GM12864 (cell line): ENCODE measurements at places on chromosomes 3 and 15.
A peak's percentile ranks its signal among the peaks of the same experiment; 100 is the strongest.

DNA sequence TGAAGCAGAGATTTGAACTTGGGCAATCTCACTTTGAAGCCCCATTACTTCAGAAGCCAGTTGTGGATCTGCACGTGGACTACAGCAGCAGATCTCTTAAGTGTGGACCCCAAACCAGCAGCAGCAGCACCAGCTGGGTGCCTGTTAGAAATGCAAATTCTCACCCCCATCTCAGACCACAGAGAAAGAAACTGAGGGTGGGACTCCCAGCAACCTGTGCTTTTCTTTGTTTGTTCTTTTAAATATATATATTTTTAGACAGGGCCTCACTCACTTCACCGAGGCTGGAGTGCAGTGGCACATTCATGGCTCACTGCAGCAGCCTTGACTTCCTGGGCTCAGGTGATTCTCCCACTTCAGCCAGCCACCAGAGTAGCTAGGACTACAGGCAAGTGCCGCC lies 53.2 kb downstream of the SLTM start:
- DNase-seq: peak; percentile 40

DNA sequence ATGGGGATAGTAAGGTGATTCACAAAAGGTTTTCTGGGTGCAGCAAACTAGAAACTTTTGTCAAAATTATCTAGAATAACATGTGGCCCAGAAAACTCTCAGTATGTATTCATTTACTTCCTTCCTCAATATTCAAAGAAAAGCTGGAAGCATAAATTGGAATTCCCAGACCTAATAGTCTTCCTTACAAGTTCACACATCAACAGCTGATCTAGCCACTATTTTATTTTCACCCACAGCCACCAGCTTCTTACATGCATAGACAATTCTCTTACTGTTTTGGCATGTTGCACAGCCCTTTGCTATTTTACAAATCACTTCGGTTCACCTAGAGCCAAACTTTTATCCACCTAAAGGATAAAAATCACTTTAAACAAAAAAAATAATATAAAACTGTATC lies 647.8 kb upstream of the CCDC54 start:
- no peak for DNase-seq

DNA sequence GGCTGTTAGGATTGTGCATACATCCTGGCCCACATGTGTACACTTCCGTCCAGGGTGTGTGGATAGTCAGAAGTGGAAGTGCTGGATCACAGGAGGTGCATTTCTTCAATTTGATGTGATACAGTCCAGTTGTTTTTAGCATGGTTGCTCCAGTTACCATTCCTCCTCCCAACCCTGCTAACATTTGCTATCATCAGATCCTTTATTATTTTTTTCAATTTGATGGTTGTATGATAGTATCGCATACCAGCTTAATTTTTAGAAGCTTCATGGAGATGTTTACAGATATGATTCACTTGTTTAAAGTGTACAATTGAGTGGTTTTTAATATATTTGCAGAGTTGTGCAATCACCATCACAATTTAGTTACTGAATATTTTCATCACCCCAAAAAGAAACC lies 202.7 kb downstream of the ITPR1 start:
- no peak for DNase-seq

- no peak for DNase-seq
Observed at GRCh38 chr3:65338571-65338970, 650.8 kb upstream of the ADAMTS9 start.

- DNase-seq: no peak
Observed at GRCh38 chr3:194561306-194561974, 71.8 kb downstream of the TMEM44 start.

DNA sequence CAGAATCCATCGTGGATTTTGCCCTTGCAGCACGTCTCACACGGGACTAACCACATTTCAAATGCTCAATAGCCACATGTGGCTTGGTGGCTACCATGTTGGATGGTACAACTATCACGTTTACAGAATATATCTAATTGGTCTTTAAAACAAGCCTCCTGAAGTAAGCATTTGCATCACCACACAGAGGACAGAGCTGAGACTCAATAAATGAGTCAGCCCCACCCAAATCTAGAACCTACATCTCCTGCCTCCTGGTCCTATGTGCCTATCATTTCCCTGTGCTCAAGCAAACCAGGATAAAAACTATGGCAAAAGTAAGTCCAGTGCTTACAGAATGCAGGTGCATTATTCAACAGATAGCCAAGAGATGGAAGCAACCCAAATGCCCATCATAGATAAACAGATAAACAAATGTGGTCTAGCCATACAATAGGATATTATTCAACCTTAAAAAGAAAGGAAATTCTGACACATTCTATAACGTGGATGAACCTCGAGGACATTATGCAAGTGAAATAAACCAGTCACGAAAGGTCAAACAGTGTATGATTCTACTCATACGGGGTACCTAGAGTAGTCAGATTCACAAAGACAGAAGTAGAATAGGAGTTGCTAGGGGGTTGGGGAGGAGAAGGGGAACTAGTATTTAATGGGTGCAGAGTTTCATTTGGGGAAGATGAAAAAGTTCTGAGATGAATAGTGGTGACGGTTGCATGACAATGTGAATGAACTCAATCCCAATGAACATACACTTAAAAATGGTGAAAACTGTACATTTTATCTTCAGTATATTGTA lies 43.9 kb downstream of the SRGAP3 start:
- peak; percentile 27 for DNase-seq

DNA sequence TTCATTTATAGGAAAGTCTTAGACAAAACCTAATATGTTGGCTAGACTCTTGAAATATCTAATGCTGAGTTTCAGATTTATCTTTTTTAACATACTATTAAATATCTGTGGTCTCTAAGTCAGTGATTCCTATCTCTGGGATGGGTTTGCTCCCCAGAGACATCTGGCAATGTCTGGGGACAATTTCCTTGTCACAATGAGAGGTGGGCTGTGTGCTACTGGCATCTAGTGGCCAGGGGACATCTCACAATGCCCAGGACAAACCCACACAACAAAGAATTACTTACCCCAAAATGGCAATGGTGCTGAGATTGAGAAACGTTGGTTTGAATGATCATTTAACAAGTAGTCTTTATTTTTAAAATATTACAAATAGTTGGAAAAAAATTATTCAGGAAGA lies 602.1 kb downstream of the MAGI1 start:
- no peak for DNase-seq

DNA sequence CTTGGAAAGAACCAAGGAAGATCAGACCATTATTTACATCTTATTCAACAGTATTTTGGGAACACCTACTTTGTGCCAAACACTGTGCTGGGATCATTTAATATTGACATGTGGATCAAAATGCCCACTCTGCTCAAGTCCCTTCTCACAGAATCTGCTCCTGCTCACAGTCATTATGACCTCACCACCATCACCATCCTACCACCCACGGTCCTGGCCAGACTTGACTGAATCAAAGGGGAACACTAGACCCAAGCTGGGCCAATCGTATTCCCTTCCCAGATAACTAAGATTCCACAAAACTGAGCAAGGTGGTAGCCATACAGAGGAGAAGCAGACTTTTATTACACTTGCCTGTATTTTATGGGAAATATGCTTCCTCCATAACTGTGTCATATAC lies 3.4 kb upstream of the CEP152 start:
- DNase-seq: no peak

GRCh38 chr3:188154809-188155574 lies 1.0 kb downstream of the LPP start:
- DNase-seq: no peak

DNA sequence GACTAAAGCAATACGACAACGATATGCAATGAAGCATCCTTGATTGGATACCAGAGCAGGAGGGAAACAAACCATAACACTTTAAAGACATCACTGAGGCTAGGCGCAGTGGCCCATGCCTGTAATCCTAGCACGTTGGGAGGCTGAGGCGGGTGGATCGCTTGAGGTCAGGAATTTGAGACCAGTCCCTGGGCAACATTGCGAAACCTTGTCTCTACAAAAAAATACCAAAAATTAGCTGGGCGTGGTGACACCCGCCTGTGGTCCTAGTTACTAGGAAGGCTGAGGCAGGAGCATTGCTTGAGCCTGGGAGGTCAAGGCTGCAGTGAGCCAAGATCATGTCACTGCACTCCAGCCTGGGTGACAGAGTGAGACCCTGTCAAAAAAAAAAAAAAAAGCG lies 33.9 kb upstream of the BHLHE40 start:
- no peak for DNase-seq

DNA sequence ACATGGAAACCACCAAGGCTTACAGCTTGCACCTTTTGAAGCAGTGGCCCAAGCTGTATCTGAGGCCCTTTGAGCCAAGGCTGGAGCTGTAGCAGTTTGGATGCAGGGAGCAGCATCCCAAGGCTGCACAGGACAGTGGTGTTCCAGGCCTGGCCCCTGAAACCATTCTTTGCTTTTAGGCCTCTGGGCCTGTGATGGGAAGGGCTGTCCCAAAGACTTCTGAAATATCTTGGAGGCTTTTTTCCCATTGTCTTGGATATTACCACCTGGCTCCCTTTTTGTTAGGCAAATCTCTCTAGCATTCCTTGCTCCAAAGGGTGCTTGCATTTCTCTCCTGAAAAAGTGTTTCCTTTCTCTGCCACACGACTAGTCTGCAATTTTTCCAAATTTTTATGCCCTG lies 302.8 kb upstream of the MDFIC2 start:
- no peak for DNase-seq

GRCh38 chr3:197564097-197564843 lies 8.5 kb upstream of the BDH1 start:
- DNase-seq: no peak

DNA sequence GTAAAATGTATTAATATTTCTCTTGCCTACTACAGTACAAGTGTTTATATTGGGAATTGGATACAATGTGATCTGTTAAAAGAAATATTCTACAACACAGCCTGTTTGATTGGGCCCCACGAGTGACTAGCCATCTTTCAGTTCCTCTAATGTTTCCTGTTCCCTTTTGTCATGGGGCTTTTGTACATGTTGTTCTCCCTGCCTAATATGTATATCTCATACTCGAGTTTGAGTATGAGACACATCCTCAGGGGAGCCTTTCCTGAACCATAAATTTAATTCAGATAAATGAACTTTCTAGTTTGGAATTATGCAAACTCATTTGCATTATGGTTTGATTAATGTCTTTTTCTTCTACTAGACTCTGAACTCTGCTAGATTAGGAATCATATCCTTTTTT lies 65.5 kb downstream of the MEF2A start:
- DNase-seq: peak; percentile 58

DNA sequence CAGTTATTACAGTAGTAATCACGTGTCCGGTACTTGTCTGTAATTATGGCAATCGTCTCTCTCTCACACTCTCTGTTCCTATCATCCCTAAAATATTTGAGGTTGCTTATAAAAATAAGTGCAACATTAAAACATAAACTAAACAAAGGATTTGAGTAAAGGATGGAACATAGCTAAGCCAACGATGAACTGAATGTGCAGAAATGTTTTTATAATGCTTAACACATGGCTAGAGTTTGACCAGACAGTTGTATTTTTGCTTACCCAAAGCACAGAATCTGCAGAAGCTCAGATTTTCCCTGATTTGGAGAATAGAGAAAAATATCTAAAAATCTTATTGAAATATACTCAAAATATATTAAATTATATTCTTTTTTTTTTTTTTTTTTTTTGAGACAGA lies 1030.9 kb downstream of the NAALADL2 start:
- no peak for DNase-seq

DNA sequence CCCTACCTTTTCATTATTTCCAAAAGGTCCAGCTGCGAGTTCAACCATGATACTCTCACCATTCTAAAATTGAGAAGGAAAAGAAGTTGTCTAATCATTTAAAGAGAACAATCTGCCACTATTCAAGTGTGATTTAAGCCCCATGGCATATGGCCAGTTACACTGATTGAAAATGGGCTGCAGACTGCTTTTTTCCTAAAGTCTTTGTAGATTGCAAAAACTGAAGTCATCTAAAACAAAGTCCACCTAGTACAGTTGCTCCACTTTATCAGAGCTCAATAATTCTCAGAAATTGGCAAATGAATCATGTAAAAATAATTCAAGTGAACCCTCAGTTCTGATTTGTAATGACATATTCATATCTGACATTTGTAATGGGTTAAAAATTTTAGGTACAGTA lies 39.2 kb downstream of the SPPL2A start:
- DNase-seq: no peak

DNA sequence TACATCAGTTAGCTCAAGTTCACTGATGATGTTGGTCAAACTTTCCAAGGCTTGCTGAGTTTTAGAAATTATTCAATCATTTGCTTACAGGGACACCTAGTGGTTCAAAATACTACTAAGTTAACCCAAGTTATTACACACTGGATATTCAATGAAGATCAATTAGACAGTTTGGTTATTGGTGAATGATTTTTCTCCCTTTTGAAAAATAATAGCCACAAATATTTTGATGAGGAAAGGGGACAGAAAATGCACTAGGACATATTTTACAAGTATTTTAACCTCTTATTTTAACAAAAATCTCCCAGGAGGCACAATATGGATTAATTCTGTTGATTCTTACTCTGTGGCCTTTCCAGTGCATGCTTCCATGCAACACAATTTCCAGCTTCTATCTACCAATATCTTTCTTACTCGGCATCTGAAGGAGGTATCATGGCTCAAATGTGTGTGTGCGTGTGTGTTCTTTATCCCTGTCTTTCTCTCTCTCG lies 20.1 kb upstream of the GOLGA6L2 start:
- DNase-seq: no peak

GRCh38 chr15:48315041-48315440 lies 16.2 kb upstream of the DUT start:
- no peak for DNase-seq

- DNase-seq: no peak
Observed at GRCh38 chr3:47825590-47825989, 22.7 kb downstream of the DHX30 start.

- DNase-seq: no peak
Observed at GRCh38 chr3:46065294-46065705, 38.0 kb upstream of the XCR1 start.

- no peak for DNase-seq
Observed at GRCh38 chr3:53074366-53074696, 28.5 kb upstream of the SFMBT1 start.

DNA sequence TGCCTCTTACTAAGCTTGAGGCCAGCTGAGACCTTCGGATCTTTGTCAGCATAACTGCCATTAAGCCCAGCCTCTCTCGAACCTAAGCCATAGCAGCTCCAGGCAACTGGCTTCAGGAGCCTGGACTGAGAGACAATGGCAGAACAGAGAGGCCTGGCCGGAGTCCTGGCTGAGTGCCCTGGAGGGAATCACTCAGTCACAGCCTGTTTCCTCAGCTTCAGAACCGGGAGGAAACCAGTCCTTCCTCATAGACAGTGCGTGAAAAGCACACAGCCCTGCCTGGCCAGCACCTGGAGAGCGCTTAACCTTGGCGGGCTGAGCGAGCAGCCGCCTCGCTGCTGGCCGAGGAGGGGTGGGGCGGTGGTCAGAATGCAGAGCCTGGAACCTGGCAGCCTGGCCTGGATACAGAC lies 21.6 kb downstream of the RNU5B-1 start:
- DNase-seq: no peak

- DNase-seq: no peak
Observed at GRCh38 chr15:68765602-68766368, 54.9 kb downstream of the ANP32A start.
